Muscle of leg (tissue), 16 donors: ENCODE measurements at places on chromosomes 7 and 10. TPM values are rescaled to one million over a fixed set of nuclear protein-coding genes. Genes with fewer than 3 reads are reported as not detected.

Gene SLC18A3
- not detected for total RNA-seq

Gene RBM17
- total RNA-seq: 39.2 TPM

DNA sequence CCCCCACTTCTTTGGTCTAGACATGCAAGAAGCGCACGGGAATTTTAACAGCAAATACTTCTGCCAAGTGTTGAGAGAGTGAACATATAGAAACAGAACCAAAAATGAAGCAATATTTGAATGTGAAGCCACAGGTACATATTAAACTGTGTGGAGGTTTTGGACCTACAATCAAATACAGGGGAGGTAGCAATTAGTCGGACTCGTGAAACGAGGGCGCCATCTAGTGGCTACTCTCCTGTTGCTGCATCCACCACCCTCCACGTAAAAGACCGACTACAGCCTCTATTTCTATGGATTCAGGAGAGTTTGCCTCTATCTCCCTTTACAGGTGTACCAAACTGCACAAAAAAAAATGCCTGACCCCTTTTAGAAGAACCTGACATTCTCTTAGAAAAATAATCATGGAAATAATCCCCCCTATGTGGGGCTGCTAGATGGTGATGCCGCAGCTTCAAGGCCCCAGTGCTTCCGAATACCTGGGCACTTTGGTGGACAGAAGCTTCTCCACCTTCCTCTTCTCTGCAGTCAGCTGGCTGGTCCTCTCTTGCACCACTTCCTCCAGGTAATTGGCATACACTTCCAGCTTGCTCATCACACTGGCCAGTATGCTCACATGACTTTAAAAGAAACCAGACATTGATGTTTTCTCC lies 31.7 kb downstream of the TECTB start:
- H3K4me1 ChIP-seq: no peaks in the 10 kb centered on the region
- no peaks in the 10 kb centered on the region for H3K36me3 ChIP-seq
- H3K27ac ChIP-seq: no peak overlapping the region
- no peak overlapping the region for H3K4me3 ChIP-seq

GRCh38 chr7:17340655-17341054 lies 42.2 kb downstream of the AHR start:
- H3K4me1 ChIP-seq: no peaks in the 10 kb centered on the region
- H3K36me3 ChIP-seq: peaks cover 7% of the 10 kb centered on the region
- H3K27ac ChIP-seq: no peak overlapping the region
- H3K4me3 ChIP-seq: no peak overlapping the region

DNA sequence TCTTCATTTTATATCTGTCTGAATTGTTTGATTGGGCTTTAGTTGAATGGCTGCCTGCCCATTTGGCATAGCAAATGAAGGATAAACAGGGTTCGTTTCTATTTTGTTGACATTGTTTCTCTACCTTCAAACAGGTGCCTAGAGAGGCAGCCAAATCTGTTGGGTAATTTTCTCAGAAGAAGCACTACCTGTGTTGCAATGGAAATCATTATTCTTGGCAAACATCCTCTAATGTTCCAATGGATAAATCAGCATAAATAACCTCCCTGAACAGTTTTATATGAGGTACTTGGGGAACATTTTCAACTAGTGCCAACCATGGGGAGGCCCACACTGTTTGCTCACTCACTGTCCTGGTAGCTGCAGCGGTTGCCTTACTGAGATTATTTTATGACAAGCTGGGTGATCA lies 64.4 kb upstream of the PLPP4 start:
- no peaks in the 10 kb centered on the region for H3K27me3 ChIP-seq
- no peak for DNase-seq
- no peak overlapping the region for H3K27ac ChIP-seq
- H3K4me1 ChIP-seq: no peaks in the 10 kb centered on the region
